Left ventricle myocardium inferior (tissue), 1 donor: ENCODE measurements at places on chromosomes 2 and 18.

DNA sequence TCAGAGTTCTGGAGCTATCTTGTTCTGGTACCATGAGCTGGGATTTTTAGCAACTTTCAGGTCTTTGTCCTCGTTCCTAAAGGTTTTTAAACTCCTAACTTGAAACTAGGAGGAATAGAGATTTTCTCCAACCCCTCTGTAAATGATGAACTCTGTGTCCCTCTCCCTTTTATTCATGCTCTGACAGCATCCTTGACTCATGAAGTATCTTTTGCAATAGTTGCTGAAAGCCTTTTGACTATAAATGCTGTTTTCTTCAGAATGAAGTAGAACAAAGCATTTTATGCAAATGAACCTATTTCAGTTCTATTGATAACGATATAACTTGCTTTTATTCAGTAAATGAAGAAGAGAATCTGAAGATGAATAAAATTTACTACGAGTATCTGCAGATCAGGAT, 17.0 kb upstream of the MAPRE2 start:
- DNase-seq = no peak

DNA sequence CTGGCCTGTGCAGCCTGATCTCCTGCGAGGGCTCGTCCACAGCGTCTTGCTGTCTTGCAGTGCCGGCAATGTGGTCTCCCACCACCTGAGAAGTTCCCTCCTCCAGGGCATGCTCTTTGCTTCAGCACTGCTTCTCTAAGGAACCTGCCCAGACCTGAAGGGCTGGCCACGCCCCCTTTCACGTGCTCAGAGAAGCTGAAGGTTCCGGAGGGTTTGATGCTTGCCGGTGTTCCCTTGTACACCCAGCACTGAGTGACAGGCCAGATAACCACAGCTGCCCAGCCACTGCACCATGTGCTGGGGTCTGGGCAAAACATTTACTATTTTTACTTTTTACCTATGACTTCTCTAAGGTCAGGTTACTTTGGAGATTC, 1.7 kb upstream of the POLR2D start:
- DNase-seq = peak; percentile 20

GRCh38 chr2:58731488-58731869, 490.4 kb upstream of the FANCL start:
- no peak for DNase-seq

GRCh38 chr2:177363332-177363731, 29.2 kb upstream of the AGPS start:
- DNase-seq = no peak

DNA sequence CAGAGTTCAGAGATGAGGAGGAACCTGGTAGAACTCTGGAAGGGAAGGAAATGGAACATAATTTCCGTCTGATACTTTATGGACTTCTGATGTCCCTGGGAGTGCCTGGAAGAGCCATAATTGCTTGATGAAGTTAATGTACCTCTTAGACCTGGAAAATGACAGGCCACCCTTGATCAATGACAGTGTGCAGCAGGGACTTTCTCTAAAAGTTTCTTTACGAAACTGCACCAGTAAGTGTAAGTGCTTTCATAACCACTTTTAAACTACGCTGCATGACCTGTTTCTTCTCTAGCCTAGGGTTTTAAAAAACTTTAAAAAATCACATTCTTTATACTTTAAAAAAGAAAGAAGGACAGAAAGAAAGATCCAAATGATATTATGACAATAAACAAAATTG, 164.5 kb downstream of the LPIN1 start:
- DNase-seq = no peak

- no peak for DNase-seq
Measured at GRCh38 chr2:68717305-68717661, 17.3 kb upstream of the ARHGAP25 start.

DNA sequence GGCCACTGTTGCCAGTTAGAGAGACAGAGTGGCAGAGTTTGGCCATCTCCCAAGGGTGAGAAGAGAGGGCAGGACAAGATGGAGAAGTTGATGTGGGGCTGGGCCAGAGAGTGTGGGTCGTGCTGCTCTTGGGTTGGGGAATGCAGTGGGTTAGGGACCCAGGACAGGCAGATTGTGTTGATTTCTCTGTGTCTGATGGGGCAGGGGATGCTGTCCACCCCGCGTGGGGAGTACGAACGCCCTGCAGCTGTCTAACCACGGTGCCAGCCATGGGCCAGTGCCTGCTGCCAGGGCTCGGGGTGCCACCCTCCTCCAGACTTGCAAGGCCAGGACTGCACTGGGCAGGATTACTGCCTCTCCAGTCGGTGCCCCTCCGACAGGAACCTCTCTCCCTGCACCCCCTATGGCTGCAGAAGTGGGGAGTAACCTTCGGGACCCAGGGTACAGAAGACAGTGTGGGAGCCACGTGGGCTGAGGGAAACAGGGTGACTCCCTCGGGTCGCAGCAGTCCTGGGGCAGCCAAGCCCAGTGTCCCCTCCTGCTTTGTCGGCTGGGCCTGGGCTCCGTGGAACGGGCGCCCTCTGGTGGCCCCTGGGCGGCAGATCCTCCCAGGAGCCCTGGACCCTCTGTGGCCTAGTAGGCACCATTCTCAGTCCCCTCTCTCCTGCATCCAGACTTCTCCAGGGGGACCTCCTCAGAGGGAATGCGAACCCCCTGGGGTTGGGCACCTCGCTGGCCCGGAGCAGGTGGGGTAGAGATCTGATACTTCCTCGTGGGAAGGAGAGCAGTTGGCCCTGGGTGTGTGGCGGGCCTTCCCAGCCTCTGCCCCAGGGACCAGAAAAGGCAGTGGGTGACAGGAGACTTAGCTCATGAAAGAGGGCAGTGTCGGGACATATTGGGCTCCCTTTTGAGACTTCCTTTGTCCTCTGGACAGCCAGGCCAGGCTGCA, 2.7 kb downstream of the GPC1 start:
- DNase-seq = peak; percentile 64
